ENCODE measurements at places on chromosomes 4 and X.
A peak's percentile ranks its signal among the peaks of the same experiment; 100 is the strongest.

DNA sequence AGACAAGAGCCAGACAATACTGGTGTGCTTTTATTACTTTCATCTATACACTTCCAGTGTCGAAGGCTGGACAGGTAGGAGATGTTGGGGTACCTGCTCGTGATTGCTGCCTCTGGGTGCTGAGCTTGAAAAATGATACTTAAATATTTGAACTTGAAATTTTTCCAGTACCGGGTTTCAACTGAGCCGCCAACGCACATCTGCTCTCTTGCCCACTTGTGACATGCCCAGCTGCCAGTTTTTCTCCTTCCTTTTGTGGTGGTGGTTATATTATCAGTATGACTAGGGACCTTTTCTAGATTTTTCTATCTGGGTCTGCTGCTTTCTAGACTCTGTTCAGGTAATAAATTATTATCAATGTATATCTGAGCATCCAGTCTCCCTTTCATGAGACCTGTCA, 3.4 kb downstream of the OGT start:
- DNase-seq: peak; percentile 11

DNA sequence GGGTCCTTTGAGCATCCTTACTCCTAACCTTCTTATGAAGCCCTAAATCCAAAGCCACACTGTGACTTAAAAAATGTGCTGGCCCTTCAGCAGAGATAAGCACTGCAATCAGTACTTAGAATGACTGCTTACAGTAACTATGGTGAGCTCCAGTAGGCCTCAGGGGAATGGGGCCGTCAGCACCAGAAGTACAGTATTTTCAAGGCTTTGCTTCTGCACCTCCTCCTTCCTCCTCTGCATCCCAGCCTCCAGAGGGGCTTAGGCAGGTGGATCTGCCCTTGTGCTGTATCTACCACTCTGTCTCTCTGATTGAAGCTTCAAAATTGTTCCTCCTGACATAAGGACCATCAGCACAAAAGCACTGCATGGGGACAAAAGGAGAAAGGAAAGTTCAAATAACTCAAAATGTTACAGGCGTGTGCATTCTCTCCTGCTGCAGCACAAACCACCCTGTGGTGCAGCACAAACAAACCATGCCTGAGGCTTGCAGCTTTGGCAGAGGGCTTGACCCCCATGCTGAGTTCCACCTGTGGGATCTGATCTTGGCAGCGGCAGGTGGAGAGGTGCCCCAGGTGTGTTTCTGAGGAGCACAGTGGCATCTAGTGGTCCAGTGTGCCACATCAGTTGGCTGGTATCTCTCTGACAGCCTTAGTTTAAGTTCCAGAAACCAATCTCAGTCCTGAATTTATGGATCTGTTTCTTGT, 164.7 kb downstream of the SOWAHB start:
- no peak for DNase-seq

DNA sequence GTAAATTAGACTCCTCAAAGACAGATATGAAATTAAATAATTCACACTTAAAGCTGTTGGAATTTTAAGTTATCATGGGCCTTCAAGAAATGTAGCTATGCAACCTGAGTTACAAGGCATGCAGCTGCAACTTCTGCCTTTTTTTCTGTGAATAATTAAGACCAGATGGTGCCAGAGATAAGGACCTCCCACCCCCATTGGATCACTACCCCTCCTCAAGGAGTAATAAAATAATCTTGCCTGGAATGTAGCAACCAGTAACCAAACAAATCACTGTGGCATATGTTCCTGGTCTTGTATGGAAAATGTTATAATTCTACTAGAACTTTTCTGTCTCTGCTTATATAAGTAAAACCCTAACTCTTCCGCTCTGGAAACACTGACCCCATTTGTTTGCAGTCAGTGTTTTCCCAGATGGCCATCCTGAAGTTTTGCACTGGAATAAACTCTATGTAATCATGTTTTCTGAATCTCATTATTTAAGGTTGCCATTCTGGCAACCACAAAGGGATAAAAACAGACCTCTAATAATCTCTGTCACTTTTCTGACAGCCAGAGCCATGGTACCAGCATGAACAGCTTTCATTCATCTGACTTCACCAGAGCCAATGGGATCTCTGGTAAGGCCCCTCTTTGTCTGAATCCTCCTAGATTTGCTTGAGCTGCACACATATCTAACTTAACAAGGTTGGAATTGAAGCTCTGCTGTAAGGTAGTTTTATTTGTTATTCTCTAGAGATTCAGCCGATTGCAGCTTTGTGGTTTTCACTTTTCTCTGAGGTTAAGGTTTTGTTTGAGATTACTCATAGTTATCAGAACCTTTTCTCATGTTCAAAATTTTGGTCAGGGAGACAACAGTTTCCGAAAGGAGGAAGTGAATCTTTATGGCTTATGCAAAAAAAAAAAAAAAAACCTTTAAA, 274.6 kb downstream of the NAF1 start:
- no peak for DNase-seq

DNA sequence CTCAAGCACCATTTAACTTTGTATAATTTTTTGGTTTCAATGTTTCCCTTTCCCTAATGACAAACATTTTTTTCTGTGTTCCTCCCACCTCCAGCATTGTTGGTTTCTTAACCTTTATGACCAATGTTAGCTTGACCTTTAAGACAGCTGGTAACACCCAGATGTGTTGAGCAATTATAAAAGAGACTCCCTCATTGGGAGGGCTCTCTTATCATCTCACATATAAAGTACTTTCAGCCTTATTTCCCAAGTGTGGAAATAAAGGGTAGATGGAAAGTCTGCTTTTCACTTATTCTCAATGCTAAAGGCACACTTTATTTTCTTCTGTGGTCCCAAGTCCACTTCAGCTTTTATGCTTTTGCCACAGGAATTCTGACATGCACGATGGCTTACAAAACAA, 1420.4 kb downstream of the RAPGEF2 start:
- DNase-seq: no peak

DNA sequence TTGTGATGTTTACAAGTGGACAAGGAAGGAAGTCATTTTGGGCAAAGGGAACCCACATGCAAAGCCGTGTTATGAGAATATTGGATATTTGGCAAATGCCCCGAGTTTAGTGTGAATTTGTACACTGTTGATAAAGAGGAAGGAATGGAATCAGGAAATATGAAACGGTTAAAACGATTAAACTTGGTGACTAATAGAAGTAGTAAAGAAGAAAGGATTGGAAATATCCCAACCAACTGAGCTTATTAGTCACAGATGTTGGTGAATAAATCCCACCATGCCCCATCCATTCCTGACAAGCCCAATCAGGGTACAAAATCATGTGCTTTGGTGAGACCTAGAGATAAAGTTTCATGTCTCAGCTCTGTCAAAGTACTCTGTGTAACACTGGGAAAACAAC, 22.0 kb downstream of the ARHGAP24 start:
- DNase-seq: no peak

DNA sequence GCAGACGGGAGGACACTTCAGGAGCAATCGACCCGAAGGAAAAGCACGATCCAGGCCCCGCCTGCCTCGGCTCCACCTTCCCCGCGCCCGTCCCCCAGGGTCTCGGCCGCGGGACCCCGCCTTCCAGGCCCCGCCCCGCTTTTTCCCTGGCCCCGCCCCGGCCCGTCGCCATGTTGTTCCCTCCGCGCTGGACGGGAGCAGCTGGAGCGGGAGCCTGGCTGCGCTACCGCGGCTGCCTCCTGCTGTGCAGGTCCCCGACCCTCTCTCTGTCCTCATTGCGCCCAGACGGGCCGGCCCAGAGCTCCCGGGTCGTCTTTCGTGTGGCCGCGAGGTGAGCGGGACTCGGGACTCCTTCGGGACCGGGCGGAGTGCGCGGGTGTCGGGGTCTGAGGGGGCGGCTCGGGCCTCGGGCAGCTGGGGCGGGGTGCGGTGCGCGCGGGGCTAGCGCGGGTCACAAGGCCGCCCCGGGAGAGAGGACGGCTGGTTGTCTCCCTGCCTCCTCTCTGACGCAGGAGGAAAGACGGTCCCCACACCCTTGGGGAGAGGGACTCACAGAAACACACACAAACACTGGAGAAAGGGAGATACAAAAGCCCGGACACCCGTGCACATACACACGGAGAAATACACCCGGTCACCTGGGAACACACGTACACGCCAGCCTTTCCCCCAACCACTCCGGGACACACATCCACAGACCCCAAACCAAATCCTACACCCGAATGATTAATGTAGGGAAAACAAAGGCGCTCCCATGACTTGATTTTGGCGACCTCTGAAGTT, at the start of gene RAB9A:
Gene RAB9A (plus strand): TSS at position 171 of the 783 bp plus-strand sequence. CDS start 19,619 bp downstream, outside the sequence.
- peak; percentile 52 for DNase-seq

DNA sequence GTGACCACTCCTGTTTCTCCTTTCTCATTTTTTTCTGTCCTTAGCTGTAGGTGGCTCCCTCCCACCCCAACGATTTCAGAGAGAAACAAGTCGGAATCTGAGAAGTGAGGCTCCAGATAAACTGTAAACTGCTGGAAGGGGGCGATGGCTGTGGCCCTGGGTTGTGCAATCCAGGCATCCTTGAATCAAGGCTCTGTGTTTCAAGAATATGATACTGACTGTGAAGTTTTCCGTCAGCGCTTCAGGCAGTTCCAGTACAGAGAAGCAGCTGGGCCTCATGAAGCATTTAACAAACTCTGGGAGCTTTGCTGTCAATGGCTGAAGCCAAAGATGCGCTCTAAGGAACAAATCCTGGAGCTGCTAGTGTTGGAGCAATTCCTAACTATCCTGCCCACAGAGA, 37.7 kb downstream of the ETDC start:
- DNase-seq: no peak

GRCh38 chrX:138748480-138748879, 37.0 kb upstream of the FGF13 start:
- no peak for DNase-seq

DNA sequence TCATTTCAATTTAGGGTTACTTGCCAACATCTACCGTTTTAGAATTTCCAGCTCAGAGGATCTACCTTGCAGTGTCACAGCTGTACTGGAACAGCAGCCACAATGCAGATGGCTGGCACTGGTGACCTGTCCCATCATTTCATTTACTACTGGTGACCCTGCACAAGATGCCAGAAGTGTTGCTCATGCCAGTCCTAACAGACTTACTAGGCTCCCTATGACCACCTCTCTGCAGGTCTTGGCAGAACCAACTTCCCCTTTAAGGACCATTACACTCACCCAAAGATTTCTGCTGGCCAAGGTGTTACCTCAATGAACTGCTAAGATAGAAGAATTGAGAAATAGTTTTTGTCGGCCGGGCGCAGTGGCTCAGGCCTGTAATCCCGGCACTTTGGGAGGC, 106.9 kb downstream of the C4orf51 start:
- DNase-seq: no peak

DNA sequence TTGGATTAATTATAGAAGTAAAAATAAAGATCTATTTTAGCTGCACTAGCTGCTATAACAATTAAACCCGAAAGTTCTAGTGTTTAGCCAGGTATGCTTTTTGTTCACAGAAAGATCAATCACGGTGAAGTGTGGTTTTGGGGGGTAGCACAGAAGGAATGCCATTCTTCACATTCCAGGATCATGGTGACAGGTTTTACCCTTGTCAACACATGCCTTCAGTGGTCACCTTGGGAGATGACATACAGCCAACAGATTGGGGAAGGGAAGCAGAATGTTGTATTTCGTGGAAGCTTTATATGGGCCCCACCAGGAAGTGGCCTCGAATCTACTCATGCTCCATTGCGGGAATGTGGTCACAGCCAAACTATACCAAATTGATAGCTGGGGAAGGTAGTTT, 753.6 kb downstream of the RAPGEF2 start:
- DNase-seq: no peak

DNA sequence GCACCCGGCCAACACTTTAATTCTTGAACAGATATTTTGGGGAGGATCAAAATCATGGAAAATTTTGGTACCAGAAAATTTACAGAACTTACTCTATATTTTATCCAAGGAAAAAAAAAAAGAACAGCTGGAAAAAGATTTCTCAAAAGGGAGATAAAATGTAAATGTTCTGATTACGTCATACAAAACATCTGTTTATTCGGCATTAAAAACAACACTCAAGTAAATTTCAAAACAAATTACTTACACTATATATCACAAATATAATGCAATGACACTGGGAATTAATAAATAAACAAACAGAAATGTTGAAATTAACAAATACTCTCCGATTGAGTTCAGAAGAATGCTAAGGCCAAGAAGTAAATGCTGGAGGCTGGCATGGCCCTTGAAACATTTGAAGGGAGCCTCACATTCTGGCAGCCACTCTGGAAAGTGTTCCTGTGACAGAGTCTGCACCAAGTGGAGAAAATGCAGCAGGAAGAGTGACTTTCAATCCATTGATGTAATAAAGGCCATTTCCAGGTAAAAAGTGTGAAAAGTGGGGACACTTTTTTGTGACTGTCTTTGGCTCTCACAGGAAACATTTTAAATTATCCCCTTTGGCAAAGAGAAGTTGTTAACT, 486.0 kb upstream of the CTSO start:
- no peak for DNase-seq

- DNase-seq: no peak
Measured at GRCh38 chrX:147884958-147885357, 26.8 kb upstream of the FMR1 start.

GRCh38 chr4:7217474-7218321, 25.4 kb downstream of the SORCS2 start:
- DNase-seq: no peak

DNA sequence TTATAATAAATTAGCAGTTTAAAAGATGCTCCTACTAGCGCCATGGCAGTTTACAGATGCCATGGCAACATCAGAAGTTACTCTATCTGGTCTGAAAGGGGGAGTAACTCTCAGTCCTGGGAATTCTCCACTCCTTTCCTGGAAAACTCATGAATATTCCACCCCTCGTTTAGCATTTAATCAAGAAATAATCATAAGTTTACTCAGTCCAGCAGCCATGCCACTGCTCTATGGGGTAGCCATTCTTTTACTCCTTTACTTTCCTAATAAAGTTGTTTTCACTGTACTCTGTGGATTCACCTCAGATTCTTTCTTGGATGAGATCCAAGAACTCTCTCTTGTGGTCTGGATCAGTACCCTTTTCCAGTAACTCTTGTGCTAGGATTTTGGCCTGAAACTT, 52.3 kb downstream of the GUCY1B1 start:
- no peak for DNase-seq

Measured in activated naive CD8-positive, alpha-beta T cell treated with anti-CD3 and anti-CD28 coated beads, Interleukin-2, amount 50 U/mL, for 16 hours (primary cell).